Panc1 (cell line): ENCODE measurements at places on chromosomes 12 and 14.

GRCh38 chr14:65110525-65110924 lies 8.2 kb upstream of the MAX start:
- DNase-seq, result no peak

DNA sequence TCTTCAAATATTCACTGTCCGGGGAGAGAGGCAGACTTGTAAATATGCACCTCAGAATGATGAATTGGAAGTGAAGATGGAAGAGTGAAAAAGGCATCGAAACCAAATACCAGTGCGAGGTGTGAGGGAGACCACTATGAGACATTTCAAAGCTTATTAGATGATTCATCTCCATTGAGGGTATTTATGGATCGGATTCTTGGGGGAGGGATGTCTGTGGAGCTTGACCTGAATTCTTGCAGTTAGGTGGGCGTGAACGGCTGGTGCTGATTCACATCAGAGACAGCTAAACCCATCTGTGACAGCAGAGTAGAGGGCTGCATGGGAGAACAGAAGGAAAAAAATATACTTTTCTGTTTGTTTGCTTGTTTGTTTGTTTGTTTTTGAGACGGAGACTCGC lies 677.2 kb downstream of the AACS start:
- no peak for DNase-seq

DNA sequence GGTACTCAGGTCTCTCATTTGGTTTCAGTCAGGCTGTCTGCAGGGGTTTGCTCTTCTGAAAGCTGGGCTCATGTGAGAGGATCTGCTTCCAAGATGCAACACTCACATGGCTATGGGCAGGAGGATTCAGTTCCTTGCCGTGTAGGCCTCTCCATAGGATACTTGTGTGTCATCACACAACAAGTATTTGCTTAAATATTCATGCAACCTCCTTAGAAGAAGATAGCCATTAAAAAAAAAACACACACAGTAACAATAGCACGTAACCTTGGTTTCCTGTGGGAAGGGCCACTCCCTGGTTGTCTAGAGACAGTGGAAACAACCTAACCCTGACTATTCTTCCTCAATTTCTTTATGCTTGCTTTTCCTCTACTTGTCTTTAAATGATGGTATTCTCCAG lies 31.8 kb upstream of the CLEC4E start:
- DNase-seq, result no peak

DNA sequence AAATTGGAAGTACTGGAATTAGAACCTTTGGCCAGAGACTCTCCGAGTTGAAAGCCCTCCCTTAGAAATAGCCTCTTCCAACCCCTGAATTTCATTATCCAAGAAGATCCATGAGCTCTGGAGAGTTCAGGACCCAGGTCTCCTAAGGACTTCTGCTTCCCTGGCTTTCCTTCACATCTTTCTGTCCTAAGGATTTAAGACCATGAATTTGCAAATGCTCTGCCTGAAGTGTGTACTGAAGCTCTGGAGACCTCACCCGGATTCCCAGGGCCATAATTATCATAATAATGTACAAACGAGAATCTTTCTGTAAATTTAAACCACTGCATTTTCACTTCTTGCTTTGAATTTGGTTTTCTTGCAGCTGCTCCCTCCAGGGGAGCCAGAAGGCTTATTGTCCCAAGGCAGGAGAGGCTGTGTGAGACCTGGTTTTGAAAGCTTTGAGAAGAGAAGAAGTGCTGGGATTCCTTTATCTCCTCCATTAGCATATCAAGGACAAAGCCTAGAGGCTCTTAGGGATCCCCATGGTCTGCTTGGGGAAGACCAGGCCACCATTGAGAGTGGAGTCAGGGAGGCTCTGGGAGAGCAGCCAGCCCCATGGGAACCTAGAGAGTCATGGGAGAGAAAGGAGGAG lies 41.1 kb downstream of the GLRX5 start:
- no peak for DNase-seq

DNA sequence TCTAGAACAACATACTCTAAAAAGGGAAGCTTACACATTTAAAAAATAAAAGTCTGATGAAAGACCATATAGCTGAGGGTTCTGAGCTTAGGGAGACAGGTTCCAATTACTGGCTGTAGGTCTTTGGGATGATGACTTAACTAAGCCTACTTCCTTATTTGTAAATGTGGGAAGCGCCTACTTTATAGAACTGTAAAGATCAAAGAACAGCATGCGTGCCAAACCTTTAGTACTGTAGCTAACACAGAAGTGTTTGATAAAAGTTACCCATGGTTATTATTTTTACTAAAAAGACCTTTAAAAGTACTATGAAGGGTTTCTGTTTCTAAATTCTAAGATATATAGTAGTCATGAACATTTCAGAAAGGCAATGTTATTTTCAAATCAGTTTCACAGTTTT lies 35.7 kb downstream of the STK38L start:
- DNase-seq, result no peak

DNA sequence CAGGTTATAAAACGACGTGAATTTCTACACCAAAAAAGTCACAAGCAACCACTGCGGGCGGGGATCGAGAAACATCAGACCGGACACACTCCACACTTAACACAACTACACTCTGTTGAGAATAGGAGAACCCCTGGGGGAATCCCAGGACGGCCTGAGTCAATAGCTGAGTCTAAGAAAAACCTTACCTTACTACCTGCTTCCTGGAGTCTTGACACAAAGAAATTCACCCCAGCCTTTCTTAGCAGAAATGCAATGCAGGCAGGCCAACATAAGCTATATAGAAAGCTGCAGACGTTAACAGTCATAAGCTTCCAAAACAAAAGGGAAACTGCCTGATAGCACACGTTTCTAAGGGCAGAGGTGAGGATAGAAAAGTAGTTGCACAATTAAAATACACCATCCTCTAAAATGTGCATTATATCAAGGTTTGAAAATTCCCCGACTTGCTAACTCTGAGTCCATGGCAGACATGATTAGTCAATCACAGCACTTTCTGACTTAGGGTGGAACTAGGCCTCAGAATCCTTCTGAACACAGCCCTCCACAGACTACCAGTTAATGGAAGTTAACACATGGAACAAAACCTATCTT lies 68.0 kb downstream of the CCDC88C start:
- no peak for DNase-seq

GRCh38 chr14:61456720-61457119 lies 135.3 kb downstream of the PRKCH start:
- DNase-seq, result no peak

DNA sequence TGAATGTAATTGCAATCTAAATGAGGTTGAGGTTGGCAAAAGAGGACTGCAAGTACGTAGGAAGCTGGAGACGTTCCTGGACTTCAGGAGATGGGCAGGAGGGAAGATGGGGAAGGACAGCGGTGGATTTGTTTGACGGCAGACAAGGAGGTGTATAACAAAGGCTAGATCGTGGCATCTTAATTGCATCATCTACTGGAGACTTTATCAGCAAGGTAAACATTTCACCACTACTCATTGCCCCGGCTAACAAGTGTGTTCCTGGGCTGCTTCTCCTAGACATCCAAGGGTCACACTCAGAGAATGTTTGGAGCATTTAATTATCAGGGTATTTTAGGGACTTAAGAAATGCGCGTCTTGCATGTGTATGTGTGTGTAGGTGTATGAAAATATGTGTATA lies 128.5 kb downstream of the KCNK10 start:
- no peak for DNase-seq
